Liver (tissue), 10 donors: ENCODE measurements at places on chromosomes 7 and 10. TPM values are rescaled to one million over a fixed set of nuclear protein-coding genes. Genes with fewer than 3 reads are reported as not detected.

- DNase-seq = no peak
Observed at GRCh38 chr7:21422751-21423150, 5.1 kb upstream of the SP4 start.

NRP1 gene
- 55.6 TPM for total RNA-seq

NPVF gene
- total RNA-seq = not detected

DNA sequence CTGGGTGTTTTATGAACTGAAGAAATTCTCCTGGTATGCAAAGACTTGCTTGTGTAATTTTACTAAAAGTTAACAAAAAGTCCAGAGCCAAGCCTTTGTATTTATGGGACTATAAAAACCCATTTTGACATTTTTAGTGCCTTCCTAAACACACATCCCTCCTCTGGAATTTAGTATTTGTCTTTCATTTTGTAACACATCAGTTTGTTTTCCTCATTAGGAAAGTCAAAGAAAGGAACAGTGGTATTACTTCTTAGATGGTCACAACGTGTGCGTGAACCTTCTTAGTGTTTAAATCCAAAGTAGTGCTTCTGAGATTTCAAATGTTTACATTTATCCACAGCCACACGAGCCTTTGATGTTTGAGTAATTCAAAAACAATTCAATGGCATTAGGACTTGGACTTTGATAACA lies 103.2 kb upstream of the TMEM106B start:
- no peak for DNase-seq

DNA sequence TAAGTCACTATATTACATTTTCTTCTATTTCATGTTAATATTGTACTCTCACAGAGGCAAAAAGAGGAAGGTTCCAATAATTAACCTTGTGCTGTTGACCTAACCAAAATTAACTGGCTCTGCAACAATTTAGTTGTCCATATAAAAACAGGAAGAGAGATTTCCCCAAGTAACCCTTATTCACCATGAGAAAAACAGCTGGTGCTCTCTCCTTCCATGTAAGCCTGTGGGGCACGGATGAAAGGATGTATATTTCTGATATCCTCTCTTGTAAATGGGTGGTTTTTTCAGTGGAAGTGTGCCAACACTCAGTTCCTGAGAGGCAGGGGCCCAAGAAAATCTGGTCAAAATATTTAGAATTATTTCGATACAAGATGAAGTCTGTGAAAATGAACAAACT lies 358.1 kb downstream of the CRPPA start:
- DNase-seq = no peak

DNA sequence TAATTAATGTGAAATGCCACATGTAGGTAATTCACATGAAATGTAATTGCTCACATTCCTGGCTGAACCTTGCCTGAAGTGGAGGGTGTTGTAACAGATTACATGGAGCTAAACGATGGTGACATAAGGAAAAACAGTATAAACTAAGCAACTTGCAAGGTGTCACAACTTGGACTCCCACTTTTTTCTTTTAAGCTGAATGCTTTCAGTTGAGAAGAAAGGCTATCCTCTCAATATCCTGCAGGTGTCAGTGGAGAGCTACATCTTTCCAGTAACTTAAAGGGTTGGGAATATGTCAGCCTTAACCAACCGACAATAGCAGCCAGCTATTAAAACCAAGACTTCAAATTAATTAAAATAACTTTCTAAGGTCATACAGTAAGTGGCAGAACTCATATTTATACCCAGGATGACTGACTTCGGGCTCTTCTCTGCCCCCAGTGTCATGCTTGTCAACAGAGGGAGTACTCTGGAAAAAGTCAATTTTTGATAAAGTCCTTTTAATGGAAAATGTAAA lies 33.7 kb downstream of the NRBF2 start:
- DNase-seq = no peak

DNA sequence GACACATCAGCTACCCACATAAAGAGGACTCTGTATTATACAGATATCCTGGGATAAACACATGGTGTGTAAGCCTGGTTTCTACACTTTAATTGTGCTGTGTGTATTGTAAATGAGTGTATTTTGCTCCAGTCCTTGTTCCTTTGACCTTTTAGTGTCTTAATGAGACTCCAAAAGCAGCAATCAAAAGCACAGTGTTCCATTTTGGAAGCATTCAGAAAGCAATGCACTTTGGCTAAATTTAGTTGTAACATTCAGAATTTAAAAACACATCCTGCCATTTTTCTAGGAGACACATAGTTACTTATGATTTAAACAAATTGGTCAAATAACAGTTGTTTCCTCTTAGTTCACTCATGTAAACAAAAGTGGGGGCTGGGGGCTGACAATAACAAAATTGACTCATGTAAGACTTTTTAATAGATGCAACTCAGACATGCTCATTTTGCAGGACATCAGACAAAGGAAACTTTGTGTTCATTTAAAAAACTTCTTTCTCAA lies 122.2 kb downstream of the GPR37 start:
- DNase-seq = no peak

- no peak for DNase-seq
Observed at GRCh38 chr7:131235489-131236317, 92.0 kb upstream of the MKLN1 start.

- DNase-seq = no peak
Observed at GRCh38 chr7:81682873-81683272, 87.0 kb downstream of the HGF start.

DNA sequence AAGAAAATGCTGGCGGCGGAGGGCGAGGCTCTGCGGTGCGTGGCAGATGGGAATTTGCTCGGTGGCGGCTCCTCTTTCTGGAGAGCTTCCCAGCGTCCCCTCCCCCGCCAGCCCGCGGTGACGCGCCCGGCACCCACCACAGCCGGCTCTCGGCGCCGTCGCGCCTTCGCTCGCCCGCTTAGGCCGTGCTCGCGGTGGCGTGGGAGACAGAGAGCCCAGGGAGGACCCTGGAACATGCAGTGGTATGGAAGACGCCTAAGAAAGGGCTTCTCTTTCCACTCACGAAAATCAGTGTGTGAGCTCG lies 576 bp upstream of the CSGALNACT2 start:
- peak; percentile 57 for DNase-seq

FAM24B gene
- total RNA-seq = 0.84 TPM

DNA sequence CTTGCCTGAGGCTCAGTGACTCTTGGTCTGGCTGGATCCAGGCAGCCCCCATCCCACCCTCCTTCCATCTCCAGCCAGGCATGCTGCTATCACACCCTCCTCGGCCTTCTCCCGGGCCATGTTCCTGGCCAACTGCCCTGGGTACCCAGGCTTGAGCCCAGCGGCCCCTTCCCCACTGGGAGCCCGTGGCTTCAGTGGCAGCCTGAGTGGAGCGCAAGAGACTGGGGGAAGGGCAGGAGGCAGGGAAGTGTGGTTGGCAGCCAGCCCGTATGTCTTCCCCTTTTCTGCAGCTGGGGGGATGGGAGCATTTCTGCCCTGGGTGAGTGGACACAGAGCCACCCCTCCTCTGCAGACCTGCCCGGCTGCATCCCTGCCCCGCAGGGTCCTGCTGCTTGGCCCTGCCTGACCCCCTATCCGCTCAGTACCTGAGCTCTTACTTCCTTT lies 148.5 kb downstream of the ARHGAP22 start:
- DNase-seq = peak; percentile 51

GRCh38 chr10:124070666-124071065 lies 22.7 kb downstream of the CHST15 start:
- no peak for DNase-seq

TSPAN33 gene
- 29.3 TPM for total RNA-seq

DNA sequence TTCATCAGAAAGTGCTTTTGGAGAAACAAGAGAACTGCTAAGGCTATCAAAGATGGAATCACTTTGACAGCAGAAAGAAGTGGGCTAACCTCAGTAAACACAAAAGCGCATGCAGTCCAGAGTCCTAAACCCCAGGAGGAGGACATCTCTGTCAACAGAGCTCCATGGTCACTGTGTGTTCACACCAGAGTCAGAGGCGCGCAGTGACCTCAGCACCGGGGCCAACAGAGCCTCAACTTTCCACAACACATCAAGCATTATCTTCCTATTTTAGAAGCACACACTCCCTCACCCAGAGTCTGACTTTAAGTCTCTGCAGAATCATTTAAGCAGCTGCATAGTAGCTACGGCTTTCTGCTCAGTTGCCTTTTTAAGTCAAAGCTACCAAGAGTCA lies 195.3 kb downstream of the DIP2C start:
- no peak for DNase-seq

RBP4 gene
- total RNA-seq = 2,873 TPM

ANK3 gene
- total RNA-seq = 30.0 TPM

FKBP9 gene
- total RNA-seq = 44.8 TPM

CCDC172 gene
- total RNA-seq = not detected

SHTN1 gene
- 11.7 TPM for total RNA-seq

GRCh38 chr7:97982647-97983046 lies 7.3 kb downstream of the OCM2 start:
- DNase-seq = no peak

WEE2 gene
- total RNA-seq = not detected

- DNase-seq = no peak
Observed at GRCh38 chr10:5457741-5458140, 41.6 kb downstream of the CALML5 start.

DNA sequence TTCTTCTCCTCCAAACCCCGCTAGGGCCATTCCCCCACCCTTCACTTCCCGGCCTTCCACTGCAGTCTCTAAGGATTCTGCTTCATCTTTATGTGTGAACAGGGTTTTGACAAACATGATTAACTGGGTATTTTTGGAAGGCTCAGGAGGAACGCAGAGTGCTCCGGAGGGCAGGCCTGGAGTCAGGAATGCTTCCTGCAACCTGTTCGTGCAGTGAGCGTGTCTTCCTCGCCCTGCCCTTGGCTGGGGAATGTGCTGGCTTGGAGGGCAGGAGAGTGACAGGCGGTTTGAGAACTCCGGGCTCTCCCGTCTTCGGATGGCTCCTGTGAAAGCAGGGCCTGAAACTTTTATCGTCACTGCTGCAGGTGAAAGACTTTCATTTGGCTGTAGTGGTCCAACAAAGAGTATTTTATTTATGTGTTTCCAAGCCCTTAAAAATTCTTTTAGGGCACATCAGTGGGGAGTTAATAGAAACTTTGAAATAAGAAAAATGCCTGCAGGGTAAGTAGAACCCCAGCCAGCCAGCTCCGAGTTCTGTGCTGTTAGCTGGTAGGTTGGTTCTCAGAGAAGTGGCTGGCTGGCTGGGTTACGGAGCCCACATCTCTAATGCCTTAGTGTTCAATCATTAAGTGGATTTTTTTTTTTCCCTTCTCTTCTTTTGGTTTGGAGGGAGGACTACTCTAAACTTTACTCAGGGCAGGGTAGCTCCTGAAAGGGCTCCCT lies 51.0 kb downstream of the TCF7L2 start:
- DNase-seq = no peak
